ENCODE measurements at places on chromosomes 6 and 20. TPM values are rescaled to one million over a fixed set of nuclear protein-coding genes. Genes with fewer than 3 reads are reported as not detected.

BMP2 gene
- 9.8 TPM for total RNA-seq

NHLRC1 gene
- total RNA-seq = 1.6 TPM

PTCHD4 gene
- total RNA-seq = not detected

LIN28B gene
- total RNA-seq = not detected

FGD2 gene
- 0.31 TPM for total RNA-seq

PPIL4 gene
- 7.6 TPM for total RNA-seq

OR2H2 gene
- not detected for total RNA-seq

GRCh38 chr6:135935941-135936601, 84.6 kb downstream of the PDE7B start:
- DNase-seq = no peak

- no peak for DNase-seq
Measured at GRCh38 chr6:26223228-26223627, 136.0 kb downstream of the HFE start.

- no peak for DNase-seq
Measured at GRCh38 chr6:90581146-90581545, 5.7 kb downstream of the MAP3K7 start.

DNA sequence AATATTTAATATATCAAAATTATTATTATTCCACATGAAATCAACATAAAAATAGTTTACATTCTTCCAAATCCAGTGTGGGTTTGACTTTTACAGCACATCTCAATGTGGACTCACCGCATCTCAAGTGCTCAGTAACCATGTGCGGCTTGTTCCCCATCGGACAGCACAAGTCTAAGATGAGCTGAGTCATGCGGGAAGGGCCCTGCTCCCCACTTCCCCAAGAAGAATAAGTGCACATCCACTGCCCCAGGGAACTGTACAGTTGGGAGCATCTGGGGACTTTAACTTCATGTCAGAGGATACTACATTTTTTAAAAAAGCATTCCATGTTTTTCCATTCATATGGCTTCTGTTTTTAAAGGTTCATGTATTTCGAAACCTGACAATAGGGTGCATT, 325.6 kb downstream of the BTBD3 start:
- no peak for DNase-seq

- DNase-seq = no peak
Measured at GRCh38 chr6:128305228-128305627, 215.2 kb downstream of the PTPRK start.

All from HT-29 (cell line).